ENCODE measurements at places on chromosomes 6 and 20.

DNA sequence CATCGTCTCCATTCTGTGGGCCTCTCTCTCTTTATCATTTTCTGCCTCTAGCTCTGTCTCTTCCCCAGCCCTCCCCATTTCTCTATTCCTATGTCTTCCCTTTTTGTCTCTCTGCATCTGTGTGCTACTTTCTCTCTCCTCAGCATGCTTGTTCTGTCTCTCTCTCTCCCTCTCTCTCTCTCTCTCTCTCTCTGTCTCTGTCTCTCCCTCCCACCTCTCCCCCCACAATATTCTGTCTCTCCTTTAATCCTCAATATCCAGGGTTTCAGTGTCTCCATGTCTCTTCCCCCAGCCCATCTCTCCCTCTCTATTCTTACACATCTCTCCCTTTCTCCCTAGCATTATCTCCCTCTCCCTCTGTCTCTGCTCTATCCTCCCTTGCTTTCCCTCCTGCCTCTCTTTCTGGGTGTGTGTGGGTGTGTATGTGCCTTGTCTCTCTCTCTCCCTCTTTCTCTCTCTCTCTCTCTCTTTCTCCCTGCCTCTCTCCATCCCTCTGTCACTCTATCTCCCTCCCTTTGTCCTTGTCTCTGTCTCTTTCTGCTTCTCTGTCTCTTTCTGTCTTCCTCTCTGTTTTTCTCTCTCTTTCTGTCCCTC lies 76.9 kb upstream of the SIRPA start:
- DNase-seq = no peak

DNA sequence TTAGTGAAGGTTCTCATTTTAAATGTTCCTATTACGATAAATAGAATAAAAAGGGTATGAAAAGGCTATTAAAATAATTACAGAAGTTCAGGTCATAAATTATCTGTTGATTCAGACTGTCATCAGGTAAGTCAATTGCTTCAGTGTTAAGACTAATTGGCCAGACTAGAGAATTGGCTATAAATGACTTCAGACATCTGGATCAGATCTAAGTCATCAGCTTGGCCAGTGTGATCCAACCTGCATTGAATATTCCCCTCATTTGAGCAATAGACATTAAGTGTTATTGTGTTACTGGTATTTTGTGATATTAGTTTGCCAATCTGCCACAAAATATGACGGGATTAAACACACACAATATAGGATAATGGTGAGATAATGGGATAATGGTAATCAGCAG lies 377.6 kb upstream of the CITED2 start:
- DNase-seq = no peak

- no peak for DNase-seq
Observed at GRCh38 chr20:23022849-23023248, 12.3 kb upstream of the SSTR4 start.

DNA sequence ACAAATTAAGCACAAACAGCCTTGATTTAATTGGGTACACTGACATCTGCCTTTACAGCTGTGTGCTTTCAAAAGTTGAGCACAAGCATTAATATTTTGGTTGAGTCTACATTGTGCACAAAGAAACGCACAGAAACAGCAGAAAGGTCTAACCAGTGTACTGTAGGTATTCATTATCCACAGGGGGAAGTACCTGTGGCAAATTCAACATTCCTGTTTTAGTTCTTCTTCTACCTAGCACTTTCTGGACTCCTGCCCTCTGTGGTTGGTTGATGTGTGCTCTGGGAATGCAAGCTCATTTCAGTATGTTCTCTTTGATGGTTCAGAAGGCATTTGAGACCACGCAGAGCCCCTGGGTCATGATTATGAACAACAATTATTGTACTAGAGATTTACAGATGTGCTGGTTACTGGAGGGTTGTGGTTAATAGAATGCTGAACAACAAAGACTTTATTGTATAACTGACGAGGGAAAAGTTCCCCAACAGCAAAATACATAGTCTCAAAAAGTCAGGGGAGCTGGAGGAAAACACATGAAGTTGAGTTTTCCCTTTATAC lies 26.6 kb upstream of the DAAM2 start:
- no peak for DNase-seq

DNA sequence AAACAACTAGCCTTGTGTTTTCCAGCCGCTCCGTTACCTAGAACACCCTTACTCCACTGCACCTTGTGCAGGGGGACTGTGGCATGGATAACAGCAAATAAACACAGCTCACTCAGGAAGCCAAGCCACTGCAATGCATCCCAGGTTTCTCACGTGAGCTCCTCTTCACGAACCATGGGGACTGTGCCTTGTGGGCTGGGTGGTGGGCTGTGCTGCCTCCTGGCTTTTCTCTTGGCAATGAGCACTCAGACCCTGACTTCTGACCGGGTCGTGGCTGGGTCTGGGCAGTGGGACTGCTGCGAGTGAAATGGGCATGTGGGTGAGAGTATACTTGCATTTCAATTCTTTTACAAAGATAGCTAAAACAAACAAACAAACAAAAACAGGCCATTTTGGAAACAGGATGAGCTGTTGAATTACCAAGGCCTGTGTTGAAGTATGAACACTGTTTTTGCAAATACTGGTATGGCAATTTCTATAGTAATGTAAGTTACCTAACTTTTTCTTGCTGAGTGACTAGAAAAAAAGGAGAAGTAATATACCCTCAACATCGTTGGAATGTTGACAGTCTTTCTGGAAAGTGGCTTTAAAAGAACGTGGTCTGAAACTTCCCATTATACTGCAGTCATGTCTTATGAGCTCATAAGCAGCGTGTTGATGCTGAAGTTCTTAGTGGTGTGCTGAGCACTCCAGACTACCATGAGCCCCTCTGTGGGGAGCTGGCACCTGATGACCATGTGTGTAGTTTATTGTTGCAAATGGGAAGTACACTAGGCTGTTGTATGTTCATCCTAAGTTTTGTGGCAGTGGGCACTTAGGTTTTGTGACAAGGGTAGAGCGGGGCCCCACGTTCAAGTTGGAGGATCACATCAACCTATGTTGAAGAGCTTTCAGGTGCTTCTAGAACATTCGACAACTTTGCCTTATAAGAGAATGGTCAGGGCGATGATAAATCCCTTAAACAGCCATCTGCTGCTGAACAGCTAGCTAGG lies 120.4 kb downstream of the ARMC2 start:
- DNase-seq = no peak

DNA sequence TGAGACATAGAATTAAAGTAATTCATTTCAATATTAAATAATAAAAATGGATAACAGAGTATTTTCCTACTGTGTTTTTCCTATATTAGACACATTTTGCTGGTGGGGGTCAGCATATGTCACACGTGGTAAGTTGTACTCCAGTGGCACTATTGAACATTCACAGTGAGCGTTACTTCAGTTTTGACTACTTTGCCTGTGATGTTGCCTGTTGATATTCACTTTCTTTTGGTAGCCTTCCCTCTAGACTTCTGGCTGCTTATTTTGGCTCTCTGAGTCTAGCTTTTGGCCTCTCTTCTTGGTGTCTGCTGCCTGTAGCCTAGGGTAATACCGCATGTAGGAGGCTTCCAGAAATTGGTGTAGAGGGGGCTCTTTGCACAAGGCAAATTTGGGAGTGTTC lies 64.4 kb upstream of the TFB1M start:
- DNase-seq = no peak

GRCh38 chr20:17701826-17702225 lies 2.1 kb downstream of the BANF2 start:
- DNase-seq = no peak

DNA sequence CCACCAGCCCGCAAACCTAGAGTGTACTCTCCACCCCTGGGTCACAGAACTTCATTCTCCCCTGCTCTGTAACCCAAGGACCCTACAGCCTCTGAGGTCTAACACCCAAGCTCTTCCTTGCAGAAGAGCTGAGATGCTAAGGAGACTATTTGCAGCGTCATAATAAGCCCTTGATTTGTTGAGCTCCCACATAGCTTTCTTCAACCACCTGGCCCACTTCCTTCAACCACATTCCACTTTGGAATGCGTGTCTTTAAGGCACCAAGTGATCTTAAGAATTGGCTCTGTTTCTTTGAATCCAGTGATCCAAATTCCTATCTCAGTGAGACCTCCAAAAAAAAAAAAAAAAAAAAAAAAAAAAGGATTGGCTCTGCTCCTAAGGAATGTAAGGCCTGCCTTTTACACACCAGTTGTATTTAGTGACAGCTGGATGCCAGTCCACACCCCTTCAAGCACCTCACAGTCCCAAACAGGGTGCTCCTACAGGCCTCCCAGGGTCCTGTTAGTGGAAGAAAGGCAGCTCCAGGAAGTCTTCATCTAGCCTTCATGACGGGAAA lies 106.2 kb downstream of the UBE3D start:
- DNase-seq = no peak
